NCI-H2081 (cell line): ENCODE measurements at places on chromosomes 6 and 20.

GRCh38 chr6:12801141-12801540, 84.6 kb downstream of the PHACTR1 start:
- no peak for DNase-seq

DNA sequence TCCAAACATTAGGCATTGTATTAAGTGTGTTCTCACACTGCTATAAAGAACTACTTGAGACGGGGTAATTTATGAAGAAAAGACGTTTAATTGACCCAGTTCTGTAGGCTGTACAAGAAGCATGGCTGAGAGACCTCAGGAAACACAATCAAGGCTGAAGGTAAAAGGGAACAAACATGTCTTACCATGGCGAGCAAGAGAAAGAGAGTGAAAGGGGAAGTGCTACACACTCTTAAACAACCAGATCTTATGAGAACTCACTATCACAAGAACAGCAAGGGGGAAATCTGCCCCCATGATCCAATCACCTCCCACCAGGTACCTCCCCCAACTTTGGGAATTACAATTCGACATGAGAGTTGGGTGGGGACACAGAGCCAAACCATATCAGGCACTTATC, 86.6 kb upstream of the TOP1 start:
- DNase-seq: no peak

- DNase-seq: no peak
Observed at GRCh38 chr6:105806486-105806920, 279.6 kb upstream of the PRDM1 start.

- DNase-seq: no peak
Observed at GRCh38 chr20:56368351-56369134, 9.8 kb downstream of the FAM210B start.

DNA sequence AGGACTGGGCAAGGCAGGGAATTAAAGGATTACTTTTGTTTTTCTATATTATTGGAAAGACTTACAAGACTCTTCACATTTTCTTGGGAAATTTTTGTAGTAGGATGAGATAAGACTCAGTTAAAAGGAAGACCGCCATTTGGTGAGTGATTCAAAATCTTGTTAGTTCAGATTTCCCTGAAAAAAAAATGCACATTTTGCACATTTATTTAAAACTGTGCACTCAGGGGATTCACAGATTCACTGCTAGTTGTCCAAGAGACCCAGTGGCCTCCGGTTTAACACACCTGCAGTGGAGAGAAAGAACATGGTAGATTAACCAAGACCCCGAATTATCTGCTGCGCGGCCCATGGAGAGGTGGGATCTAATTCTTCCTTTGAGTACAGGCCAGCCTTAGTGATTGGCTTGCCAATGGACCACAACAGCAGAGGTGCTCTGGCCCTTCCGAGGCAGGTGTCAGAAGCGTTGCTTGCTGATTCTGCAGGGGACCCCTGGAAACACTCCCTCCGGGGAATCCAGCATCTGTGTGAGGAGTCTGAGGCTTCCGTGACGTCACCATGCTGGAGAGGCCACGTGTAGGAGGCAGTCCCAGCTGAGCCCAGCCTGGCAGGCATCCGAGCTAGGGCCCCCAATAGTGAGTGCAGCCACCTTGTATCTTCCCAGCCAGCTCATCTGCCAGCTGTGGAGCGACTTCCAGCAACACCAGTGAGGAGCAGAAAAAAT, 68.9 kb downstream of the ZNF217 start:
- no peak for DNase-seq

DNA sequence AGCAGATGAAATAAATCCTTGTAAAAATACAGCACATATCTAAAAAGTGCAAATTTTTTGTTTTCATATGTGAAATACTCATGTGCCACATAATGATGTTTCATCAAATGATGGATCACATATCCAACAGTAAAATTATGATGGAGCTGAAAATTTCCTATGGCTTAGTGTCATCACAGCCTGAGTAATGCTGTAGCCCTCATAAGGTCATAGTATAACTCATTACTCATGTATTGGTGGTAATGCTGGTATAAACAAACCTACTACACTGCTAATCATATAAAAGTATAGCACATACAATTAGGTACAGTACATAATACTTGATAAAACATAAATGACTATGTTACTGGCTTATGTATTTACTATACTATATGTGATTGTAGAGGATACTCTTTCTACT, 12.9 kb downstream of the TSPYL1 start:
- DNase-seq: no peak

DNA sequence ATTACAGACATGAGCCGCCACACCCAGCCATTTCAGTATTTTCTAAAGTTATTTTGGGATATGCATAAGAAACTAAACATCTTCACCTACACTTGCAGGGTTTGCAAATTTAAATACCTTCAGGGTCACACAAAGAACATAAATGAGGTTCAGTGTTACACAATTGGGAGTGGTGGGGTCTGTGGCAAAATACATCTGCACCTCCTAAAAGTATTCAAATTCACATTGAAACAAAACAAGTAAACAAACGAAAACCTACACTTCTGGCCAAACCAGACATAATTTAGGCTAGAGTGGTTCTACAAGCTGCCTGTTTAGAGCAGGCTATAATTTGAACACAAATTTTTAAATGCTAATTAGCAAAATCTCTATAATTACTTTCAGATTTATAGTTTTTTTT, 34.6 kb downstream of the MAPK14 start:
- DNase-seq: no peak

GRCh38 chr6:100112855-100113508, 119.0 kb upstream of the MCHR2 start:
- no peak for DNase-seq

GRCh38 chr6:151493804-151494234, at the start of gene CCDC170:
CCDC170 (plus strand) TSS chr6:151494017; CDS start chr6:151494129, 112 bp downstream.
- DNase-seq: no peak

GRCh38 chr20:43849496-43850186, 65.0 kb upstream of the TOX2 start:
- no peak for DNase-seq

GRCh38 chr20:13447385-13448180, 191.1 kb downstream of the TASP1 start:
- no peak for DNase-seq

DNA sequence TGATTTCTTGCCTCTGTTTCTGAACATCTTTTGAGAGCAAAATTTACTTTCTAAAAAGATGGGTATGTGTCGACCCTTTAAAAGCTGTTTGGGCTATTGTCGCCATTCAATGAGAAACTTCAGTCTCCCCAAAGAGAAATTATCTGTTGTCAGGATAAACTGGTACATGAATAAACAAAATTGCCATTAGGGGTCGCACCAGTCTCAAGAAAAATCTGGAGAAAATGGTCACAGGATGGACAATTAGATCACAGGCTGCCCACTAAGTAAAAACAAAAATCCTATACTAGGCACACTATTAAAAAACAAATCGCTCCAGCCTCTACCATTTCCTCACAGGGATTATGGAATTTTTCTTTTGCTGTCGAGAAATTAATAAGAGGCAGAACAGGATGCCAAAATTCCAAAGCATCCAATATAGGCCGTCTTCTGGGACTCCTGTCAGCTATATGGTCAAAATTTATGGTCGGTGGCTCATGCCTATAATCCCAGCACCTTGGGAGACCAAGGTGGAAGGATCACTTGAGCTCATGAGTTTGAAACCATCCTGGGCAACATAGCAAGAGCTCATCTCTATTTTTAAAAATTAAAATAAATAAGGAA, 5.5 kb upstream of the HLA-E start:
- DNase-seq: peak; percentile 21

- no peak for DNase-seq
Observed at GRCh38 chr6:15769511-15770018, 106.7 kb upstream of the DTNBP1 start.

GRCh38 chr6:47932575-47932974, 150.7 kb downstream of the OPN5 start:
- no peak for DNase-seq

DNA sequence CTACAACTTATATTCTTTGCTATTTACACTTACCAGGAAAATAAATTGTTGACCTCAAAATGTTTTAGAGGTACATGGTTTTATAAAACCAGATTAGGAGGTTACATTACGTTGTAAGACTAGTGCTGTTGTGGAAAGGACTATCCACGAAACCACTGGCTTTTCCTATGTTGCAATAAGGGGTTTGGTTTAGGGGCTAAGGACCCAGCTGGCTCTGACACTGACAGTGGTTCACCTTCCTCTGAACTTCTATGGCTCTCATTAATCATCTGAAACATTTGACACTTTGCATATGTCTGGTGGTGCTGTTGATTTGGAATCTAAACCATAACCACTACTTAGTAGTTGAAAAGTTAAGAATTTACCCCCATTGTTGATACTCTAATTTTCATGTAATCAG, 186.7 kb downstream of the NKAIN2 start:
- DNase-seq: no peak

- no peak for DNase-seq
Observed at GRCh38 chr6:116616737-116617053, 416 bp downstream of the RSPH4A start.

DNA sequence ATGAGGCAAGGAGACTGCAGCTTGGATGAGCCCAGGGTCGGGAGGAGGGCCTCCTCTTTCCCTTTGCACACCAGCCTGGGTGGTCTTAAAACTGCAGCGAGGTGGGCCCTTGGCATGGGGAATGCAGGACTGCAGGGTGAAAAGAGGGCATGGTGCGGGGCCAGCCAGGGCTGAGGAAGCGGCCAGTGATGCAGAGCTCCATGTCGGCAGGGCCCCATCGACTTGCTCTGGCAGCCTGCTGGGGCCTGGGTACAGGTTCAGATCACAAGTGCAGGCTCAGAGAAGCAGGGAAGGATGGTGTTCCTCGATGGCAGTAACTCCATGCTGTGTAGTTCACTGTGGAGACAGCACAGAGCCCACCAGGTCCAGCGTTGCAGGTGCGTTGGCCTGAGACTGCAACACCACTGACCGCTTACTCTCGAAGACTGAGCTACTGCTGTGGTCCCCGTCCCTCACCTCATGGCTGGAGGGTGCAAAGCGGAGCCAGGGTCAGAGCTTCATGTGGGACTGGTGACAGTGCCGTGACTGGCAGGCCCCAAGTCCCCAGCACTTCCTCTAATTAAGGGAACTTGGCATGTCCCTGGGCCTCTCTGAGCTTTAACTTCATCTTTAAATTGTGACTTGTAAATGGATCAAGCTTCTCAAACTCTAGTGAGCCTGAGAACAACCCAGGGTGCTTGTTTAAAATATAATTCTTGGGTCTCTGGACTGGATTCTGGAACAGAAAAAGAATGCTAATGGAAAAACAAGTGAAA, 223.2 kb downstream of the SYNDIG1 start:
- DNase-seq: no peak

GRCh38 chr20:31842471-31843157, 2.8 kb downstream of the FOXS1 start:
- no peak for DNase-seq

- DNase-seq: no peak
Observed at GRCh38 chr20:51535075-51535386, 7.5 kb downstream of the NFATC2 start.

- no peak for DNase-seq
Observed at GRCh38 chr6:158461954-158462353, 97.9 kb upstream of the TMEM181 start.

DNA sequence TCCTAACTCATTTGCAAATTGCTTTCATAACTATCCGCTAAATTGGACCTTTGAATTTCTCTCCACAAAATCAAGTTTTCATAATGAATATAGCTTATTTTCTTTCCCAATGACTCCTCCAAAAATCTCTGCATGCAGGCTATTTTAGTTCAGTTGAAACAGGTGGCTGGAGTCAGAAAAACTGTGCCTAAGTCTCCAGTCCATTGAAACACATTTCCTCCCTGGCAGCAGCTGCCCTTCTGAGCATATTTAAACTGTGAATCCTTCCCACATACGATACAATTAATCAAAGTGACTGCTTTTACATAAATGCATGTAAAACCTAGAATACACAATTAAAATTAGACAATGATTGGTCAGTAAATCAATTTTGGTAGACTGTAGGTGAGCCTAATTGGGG, 344.6 kb upstream of the MARCKS start:
- DNase-seq: peak; percentile 29

DNA sequence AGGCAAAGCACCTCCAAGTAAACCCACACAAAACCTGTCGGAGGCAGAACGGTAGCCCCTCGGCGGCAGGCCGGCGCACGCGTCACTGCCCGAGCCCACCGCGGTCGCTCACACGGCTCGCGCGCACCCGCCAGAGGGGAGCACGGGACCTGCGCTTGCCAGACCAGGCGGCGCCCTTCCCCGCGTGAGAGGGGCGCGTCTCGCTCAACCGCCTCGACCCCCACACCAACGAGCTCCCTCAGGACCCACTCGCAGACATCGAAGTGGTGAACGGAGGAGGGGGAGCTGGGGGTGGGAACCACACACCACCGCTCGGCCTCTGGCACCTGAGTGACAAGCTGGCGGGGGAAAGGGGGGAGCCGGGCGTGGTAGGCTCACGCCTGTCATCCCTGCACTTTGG, 1513.4 kb upstream of the DEFB115 start:
- DNase-seq: no peak

- DNase-seq: no peak
Observed at GRCh38 chr6:6635869-6636268, 47.3 kb downstream of the LY86 start.

DNA sequence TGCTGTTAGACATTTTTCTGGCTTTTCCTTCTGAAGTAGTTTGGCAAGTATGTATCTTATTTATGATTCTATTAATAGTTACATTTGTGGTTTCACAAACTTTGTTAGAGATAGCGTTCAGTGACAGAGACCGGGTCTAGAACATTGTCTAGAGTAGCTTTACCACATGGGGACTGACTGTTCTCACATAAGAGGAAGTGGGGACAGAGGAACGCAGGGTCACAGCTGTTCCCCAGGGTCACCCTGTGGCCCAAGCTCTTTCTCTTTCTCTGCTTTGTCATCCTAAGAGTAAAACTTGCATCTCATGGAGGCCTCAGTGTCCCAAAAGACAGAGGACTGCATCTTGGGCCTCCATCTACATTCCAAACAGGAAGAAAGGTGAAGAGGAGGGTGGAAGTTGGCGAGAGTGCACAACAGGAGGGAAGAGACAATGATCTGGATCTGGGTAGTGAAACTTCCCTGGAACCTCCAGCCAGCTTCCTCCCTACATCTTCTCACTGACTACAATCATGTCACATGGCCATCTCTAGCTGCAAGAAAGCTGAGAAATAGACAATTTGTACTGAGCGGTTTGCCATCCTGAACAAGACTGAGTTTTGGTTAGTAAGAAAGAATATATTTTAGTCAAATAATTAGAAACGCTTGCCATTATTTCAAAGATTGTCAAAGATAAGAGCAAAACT, 645.8 kb upstream of the ARID1B start:
- no peak for DNase-seq
